ENCODE measurements at places on chromosomes 5 and 9. TPM values are rescaled to one million over a fixed set of nuclear protein-coding genes. Genes with fewer than 3 reads are reported as not detected.

GRCh38 chr5:160233215-160233614 is 3.9 kb downstream of the FABP6 start:
- no peak overlapping the region for H3K4me3 ChIP-seq
- H3K27ac ChIP-seq: no peak overlapping the region
- no peak for DNase-seq
- no peaks in the 10 kb centered on the region for H3K27me3 ChIP-seq
- H3K4me1 ChIP-seq: no peaks in the 10 kb centered on the region

DNA sequence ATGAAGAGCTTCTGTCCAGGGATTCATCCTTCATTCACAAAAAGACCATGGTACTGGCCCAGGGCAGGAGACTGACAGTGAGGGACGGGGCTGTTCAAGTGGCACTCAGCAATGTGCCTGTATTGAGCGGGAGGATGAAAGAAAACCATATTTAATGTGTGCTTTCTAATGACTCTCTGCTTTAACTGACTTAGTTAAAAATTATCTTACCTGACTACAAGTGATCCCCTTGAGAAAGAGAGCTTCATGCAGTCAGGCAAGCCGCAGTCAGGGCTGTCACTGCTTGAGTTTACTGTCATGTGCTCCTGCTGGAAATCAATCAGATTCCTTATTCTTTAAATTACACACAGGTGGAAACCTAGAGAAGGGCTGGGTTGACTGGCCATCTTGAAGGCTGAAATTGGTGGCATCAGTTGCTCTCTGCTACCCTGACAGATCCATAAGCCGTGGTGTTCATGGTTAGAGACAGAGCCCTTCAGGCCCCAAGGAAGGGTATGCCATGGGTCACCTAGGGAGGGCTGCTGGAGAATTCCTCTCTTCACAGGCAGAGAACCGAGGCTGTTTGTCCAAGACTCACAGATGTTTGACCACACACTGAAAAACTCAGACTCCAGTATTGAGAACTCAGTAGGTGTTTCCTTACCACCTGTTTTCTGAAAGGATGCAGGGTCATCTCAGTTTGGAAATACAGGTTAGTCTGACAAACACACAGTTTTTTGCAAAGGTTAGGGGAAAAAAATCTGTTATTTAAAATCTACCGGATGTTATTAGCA is 70.9 kb downstream of the TRIO start:
- no peaks in the 10 kb centered on the region for H3K36me3 ChIP-seq
- H3K4me1 ChIP-seq: no peaks in the 10 kb centered on the region

Gene CPEB4
- total RNA-seq: 3.5 TPM

DNA sequence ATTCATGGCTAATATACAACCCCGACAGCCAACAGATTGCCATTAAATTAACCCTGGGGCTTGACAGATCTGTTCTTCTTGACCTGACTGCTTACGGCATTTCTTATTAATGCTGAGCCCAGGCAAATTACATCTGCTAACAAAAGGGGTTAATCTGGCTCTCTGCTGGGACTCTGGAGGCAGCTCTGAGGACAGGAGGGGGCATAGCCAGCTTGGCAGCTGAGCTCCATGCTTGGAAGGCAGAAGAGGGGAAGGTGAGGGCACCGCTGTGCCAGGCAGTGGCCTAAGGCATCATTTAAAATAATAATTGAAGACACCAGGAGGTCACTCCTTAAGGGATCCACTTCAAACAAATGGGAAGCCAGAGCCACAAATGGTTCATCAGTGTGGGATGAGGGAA is 126.0 kb upstream of the GPR151 start:
- H3K27ac ChIP-seq: no peak overlapping the region
- no peaks in the 10 kb centered on the region for H3K27me3 ChIP-seq
- H3K36me3 ChIP-seq: no peaks in the 10 kb centered on the region
- DNase-seq: no peak
- no peaks in the 10 kb centered on the region for H3K4me1 ChIP-seq

DNA sequence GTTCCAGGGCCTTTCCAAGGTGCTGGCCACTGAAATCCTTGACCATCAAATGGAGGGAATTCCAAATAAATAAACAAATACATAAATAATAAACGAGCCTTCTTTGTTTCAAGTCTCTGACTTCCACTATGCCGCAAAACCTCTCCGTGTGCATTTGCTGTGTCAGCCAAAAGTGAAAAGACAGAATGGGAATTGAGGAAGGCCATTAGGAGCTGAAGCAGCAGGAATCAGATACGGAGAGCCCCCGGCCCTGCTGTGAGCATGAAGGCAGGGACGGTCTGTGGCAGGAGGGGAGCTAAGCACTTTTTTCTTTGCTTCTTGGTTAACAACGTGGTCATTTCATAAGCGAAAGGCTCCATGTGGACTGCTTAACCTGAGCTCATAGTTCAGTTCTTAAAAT is 26.1 kb downstream of the PLPPR1 start:
- H3K36me3 ChIP-seq: no peaks in the 10 kb centered on the region
- H3K27me3 ChIP-seq: no peaks in the 10 kb centered on the region
- no peaks in the 10 kb centered on the region for H3K4me1 ChIP-seq
- no peak overlapping the region for H3K4me3 ChIP-seq

DNA sequence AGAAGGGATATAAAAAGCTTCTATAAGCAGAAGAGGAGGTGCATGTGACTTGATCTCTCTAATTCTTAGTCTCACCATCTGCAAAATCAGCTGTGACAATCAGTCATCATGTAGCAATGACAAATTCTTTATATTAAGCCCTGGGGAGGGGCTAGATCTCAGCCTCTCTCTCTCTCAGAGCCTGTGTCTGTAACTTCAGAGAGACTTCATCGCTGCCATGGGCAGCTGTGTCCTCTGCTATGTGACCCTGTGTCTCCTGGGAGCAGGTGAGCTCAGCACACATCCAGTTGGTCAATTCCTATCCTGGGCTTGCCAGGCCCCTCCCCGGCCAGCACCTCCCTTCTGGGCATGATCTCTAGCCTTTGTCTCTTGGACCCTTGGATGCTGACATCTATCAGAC is 109.6 kb downstream of the ANKRD18B start:
- H3K4me3 ChIP-seq: no peak overlapping the region
- no peak overlapping the region for H3K27ac ChIP-seq
- no peaks in the 10 kb centered on the region for H3K4me1 ChIP-seq

- H3K27ac ChIP-seq: no peak overlapping the region
- H3K4me3 ChIP-seq: no peak overlapping the region
- H3K36me3 ChIP-seq: no peaks in the 10 kb centered on the region
- DNase-seq: no peak
These were observed 185.7 kb downstream of the ESM1 start for GRCh38 chr5:54799645-54800044.

DNA sequence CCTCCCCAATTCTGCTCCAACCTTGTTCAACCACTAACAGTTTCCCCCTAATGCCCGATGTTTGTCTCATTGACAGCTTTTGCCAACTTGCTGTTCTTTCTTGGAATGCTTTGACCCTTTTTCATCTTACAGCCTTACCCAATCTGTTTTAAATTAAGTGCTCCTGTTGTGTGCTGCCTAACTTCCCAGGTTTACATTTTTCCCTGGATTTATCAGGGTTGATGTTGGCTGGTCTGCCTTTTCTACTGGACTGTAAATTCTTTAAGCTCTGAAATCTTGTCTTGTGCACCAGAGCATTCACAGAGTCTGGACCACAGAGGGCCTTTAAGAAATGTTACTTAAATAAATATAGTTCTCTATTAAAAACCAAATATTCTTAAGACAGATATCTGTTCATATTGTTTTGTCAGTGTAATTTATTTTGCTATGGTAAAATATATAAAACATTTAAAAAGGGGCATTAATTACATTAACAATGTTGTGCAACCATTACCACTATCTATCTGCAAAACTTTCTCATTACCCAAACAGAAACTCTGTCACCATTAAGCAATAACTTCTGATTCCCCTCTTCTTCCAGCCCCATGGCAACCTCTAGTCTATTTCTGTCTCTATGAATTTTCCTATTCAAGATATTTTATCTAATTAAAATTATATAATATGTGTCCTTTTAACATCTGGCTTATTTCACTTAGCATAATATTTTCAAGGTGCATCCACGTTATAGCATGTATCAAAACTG is 73.0 kb downstream of the OSTF1 start:
- no peaks in the 10 kb centered on the region for H3K36me3 ChIP-seq
- DNase-seq: no peak
- H3K27ac ChIP-seq: no peak overlapping the region
- H3K4me3 ChIP-seq: no peak overlapping the region

Gene SLC6A19
- total RNA-seq: not detected

Gene LURAP1L
- total RNA-seq: not detected

Gene SPINK6
- total RNA-seq: not detected

DNA sequence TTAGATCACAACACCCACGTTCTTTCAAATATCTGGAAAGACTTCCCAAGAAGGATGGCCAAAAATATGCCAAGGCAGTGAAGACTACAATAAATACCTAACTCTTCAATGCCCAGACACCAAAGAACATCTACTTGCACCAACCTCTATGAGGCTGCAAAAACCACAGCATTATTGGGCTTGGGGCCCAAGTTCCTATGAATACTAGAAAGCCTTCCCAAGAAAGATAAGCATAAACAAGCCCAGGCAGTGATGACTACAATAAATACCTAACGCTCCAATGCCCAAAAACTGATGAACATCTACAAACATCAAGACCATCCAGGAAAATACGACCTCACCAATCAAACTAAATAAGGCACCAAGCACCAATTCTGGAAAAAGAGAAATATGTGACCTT is 41.3 kb downstream of the AP3B1 start:
- no peaks in the 10 kb centered on the region for H3K36me3 ChIP-seq
- H3K4me1 ChIP-seq: no peaks in the 10 kb centered on the region
- H3K4me3 ChIP-seq: no peak overlapping the region
- no peak for DNase-seq

Gene PCBD2
- 14.4 TPM for total RNA-seq

- no peaks in the 10 kb centered on the region for H3K27me3 ChIP-seq
- no peak overlapping the region for H3K27ac ChIP-seq
- no peak overlapping the region for H3K4me3 ChIP-seq
- no peaks in the 10 kb centered on the region for H3K36me3 ChIP-seq
- peaks cover 3% of the 10 kb centered on the region for H3K4me1 ChIP-seq
These were observed 111.8 kb upstream of the IER5L start for GRCh38 chr9:129289883-129290282.

- H3K27ac ChIP-seq: no peak overlapping the region
- H3K27me3 ChIP-seq: no peaks in the 10 kb centered on the region
- H3K36me3 ChIP-seq: no peaks in the 10 kb centered on the region
- no peaks in the 10 kb centered on the region for H3K4me1 ChIP-seq
These were observed 90.5 kb downstream of the NRG2 start for GRCh38 chr5:139952574-139952973.

DNA sequence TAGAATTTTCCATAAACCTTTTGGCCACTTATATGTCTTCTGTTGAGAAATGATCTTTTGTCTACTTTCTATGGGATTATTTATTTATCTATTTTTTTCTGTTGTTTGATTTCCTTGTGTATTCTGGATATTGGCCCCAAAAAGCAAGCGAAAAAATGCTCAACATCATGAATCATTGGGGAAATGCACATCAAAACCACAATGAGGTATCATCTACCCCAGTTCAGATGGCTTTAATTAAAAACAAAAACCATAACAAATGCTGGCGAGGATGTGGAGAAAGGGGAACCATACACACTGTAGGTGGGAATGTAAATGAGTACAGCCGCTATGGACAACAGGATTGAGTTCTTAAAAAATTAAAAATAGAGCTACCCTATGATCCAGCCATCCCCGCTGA is 125.0 kb upstream of the LPCAT1 start:
- H3K4me1 ChIP-seq: peaks cover 26% of the 10 kb centered on the region
- no peak for DNase-seq
- H3K27ac ChIP-seq: no peak overlapping the region
- H3K4me3 ChIP-seq: no peak overlapping the region

Gene SPATA31E1
- not detected for total RNA-seq

All from Karpas-422 (cell line).